ENCODE measurements at places on chromosomes 5 and 9. TPM values are rescaled to one million over a fixed set of nuclear protein-coding genes. Genes with fewer than 3 reads are reported as not detected.

Gene HRH2
- not detected for total RNA-seq

Gene KIF12
- total RNA-seq: not detected

Gene PCDHB6
- total RNA-seq: 0.20 TPM

Gene LCP2
- total RNA-seq: 0.22 TPM

Gene GRIA1
- not detected for total RNA-seq

Gene HK3
- not detected for total RNA-seq

Gene PCDHGB1
- 1.6 TPM for total RNA-seq

Gene AGXT2
- not detected for total RNA-seq

Gene MSX2
- not detected for total RNA-seq

Gene F2R
- 59.3 TPM for total RNA-seq

Gene PHF24
- not detected for total RNA-seq

Gene SPATA31D4
- total RNA-seq: not detected

Gene SH3GLB2
- total RNA-seq: 20.0 TPM

Gene LCN12
- not detected for total RNA-seq

Gene PFN3
- not detected for total RNA-seq

Gene PCDH1
- 6.2 TPM for total RNA-seq

Gene IRX4
- not detected for total RNA-seq

Gene OBP2B
- not detected for total RNA-seq

Gene IFNK
- total RNA-seq: not detected

Gene CAMK4
- total RNA-seq: 0.44 TPM

Gene GARIN3
- total RNA-seq: not detected

Gene HAVCR2
- total RNA-seq: under 0.01 TPM
